ENCODE measurements at places on chromosomes 5 and 9.

DNA sequence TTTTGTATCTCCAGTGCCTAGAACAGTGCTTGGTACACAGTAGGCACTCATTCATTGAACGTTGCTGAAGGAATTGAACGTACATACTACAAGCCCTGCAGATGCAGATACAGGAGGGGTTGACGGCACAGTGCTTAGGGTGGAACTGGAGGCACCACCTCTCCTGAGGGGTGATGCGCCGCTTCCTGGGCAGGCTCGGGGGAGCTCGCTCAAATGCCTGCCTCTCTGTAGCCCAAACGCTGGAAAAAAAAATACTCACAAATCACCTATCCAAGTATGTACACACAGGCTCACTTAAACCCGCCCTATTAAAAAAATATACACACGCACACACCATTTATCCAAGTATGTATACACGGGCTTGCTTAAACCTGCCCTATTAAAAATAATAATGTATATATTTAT, 536 bp upstream of the COMMD10 start:
- no peak for DNase-seq

DNA sequence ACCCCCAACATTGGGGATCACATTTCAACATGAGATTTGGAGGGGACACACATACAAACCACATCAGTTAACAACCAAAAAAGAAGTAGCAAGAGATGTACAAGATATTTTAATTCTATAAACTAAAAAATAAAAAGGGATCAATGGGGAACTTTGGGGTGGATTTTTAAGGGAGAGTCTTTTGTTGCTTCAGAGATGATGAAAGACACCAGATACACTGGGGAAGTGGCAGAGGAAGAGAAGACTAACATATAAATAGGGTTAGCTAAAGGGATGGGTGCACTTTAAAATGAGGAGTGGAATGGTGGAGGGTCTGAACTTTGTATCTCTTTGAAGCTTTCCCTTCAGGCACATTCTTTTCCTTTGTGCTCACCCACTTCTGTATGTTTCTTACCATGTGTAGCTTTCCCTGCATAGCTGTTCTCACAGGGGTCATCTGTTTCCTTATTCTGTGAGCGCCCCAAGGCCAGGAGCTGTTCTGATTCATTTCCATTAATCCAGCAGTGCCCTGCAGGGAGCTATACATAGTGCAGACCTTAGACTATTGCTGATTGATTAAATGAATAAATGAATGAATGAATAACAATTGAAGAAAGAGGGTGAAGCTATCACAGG, 531.6 kb upstream of the KLF4 start:
- no peak for DNase-seq

DNA sequence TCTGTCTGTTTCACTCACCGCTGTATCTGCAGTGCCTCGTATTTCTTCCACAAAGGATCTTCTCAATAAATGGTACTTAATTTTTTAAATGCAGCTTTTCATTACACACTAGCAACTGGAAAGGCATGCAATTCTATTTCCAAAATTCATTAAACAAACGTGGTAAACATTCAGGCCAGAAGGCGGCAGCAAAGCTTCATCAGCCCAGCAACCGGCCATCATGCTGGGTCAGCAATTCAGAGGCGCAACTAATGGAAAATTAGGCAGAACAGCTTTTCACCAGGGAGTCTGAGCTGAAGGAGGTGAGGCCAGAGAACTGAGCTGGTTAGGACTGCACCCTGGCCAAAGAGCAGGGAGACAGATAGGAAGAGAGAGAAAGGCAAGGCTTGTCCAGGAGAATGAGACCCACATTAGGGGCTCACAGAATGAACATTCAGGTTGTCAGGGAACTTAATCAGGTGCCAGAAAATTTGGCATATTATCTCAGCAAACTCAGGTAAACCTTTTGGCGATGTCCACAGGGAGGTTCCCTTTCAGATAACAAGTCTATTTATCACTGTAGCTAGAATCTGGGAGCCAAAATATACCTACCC, 17.7 kb upstream of the RNF180 start:
- DNase-seq: no peak

GRCh38 chr5:123549256-123549904, 37.4 kb downstream of the CSNK1G3 start:
- DNase-seq: no peak

DNA sequence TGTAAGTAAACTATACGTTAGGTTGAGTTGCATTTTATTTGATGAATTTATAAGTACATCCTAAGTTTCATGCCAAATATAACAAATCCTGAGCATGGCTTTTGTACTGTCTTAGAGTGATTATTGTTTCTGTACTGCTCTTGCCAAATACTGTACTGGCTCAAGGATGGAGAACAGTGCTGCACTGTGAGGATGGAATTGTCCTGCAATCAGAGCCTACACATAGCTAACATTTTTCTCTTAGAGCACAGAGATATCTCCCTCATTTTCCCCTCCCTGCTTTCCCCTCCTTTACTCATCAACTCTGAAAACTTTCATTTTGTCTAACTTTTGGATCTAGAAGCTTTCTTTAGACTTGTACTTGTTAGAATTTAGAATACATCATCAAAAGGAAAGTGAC, 28.3 kb downstream of the LRRC70 start:
- no peak for DNase-seq

- no peak for DNase-seq
These were observed 18.1 kb upstream of the GPX3 start for GRCh38 chr5:151002250-151002649.

Data from vagina (tissue), 2 donors.